Mesenteric fat pad (tissue), 1 donor: ENCODE measurements at places on chromosomes 11 and 22. TPM values are rescaled to one million over a fixed set of nuclear protein-coding genes. Genes with fewer than 3 reads are reported as not detected.

DNA sequence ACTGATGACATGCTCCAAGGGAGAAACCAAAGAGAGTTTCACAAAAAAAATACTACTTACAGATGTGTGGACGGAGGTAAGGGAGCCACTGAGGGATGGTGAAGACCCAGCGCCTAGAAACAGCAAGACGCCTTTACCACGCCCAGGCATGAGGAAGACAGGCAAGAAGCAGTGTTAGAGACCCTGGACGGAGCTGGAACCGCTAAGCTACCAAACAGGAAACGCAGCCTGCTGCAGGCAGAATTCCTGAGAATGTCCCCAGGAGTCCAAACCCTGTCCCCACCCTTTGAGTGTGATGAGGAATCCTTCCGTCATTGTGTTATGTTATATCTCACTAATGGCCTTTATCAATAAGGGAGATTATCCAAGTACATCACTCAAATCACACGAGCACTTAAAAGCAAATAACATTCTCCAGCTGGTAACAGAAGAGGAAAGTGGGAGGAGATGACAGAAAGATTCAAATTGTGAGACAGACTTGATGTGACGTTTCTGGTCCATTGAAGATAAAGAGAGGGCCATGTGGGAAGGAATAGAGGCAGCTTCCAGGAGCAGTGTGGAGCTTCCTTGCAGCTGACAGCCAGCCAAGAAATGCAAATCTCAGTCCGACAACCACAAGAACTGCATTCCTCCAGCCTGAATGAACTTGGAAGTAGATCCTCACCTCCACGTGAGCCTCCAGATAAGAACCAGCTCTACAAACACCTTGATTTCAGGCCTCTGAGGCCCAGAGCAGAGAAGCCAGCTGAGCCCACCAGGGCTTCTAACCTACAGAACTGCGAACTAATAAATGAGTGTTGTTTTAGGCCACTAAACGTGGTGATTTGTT lies 19.1 kb downstream of the FAM181B start:
- no peak for DNase-seq

- peak; percentile 57 for DNase-seq
Measured at GRCh38 chr11:6402561-6402981, 12.3 kb downstream of the SMPD1 start.

Gene CENPM
- total RNA-seq = not detected

Gene OPCML
- total RNA-seq = 0.39 TPM

- DNase-seq = no peak
Measured at GRCh38 chr22:42134100-42135020, 3.8 kb upstream of the CYP2D6 start.

Gene STX3
- 24.9 TPM for total RNA-seq

Gene MPPED2
- 4.9 TPM for total RNA-seq

DNA sequence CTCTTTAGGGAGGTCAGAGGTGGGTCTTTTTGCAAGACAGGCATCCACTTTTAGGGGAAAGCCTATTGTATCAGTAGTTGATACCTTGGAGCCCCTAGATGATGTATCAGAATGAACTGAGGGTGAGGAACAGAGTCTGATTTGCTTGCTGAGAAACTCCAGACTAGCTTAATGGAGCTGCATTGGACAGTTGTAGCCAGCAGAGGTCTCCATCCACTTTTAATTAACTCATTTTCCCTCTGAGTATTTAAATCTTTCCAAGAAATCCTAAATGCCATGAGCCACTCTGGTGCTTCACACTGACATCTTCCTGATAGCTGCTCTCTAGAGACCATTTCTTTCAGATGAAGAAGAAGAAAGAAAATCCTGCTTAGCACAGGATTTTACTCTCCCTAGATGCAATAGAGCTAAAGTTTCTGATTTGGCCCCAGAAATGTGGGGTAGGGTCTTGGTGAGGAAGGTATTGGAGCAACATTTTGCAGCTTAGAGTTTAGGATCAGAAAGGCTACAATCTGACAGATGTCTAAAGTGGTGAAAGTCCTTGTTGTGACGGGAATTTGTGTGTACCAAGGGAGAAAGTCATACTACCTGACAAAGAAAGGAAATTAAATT lies 38.0 kb downstream of the EXT2 start:
- no peak for DNase-seq

DNA sequence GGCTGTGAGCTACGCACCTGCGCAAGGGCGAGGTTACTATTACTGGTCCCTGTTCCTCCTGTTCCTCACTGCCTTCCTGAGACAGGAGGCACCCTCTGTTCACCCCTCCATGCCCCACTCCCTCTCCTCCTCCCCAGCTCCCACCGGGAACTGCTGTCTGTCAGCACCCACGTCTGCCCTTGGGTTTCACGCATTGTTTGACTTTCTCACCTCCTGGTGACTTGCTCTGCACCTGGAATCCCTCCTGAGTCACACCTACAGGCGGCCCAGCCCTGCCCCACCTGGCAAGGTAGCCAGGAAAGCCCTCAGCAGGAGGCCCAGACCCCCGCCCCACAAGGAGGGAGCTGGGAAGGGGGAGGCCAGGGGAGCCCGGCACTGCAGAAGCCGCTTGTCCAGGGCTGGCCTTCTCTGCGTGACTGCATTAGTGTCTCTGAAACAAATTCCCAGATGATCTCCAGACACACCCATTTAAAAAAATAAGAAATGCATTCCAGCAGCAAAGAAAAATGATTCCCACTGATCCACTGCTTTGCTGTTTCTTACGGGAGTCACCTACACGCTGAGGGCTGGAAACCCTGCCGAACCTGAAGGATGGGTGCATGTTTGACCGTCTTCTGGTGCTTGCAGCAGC lies 86.4 kb downstream of the CELSR1 start:
- DNase-seq = no peak

Gene PACSIN2
- 52.2 TPM for total RNA-seq

GRCh38 chr11:26963764-26964163 lies 30.1 kb upstream of the FIBIN start:
- no peak for DNase-seq

GRCh38 chr11:5348551-5349194 lies 2.6 kb upstream of the OR51B6 start:
- DNase-seq = no peak

Gene CCDC188
- total RNA-seq = 1.00 TPM

Gene DDTL
- total RNA-seq = 1.2 TPM

- DNase-seq = peak; percentile 84
Measured at GRCh38 chr11:2295971-2296912, 5.5 kb downstream of the C11orf21 start.

- no peak for DNase-seq
Measured at GRCh38 chr11:82906236-82906635, 4.7 kb downstream of the DDIAS start.

DNA sequence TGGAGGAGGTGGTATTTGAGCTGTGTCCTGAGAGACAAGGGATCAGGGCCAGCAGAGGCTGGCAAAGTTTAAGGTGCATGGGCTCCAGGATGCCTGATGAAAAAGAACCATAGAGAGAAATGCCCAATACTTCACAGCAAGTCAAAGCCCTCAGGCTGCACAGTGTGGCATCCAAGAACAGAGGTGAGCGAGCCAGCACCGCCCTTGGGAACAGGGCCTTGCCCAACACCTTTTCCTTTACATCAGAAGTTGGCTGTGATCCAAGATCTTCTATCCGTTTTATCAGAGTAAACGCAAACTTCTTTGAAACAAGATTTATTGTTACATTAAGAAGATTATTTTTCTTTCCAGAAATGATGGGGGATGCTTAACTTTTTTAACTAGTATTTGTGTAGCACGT lies 1.4 kb downstream of the B3GNT6 start:
- DNase-seq = no peak

DNA sequence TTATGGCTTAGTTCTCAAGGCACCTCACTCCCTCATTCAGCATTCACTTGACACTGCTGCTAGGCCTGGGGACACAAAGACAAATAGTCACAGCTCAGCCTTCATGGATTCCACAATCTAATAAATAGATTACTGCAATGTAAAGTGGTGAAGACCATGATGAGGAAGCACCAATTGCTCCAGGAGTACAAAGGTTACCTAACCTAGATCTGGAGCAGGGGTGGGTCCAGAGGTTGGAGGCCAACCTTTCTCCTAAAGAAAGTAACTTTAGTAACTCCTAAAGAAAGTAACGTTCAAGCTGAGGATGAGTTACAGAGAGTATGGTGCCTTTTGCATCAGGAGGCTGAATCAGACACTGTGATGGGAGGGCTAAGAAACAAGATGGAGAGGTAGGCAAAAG lies 4.1 kb downstream of the TRIM3 start:
- DNase-seq = no peak

GRCh38 chr11:4195909-4196308 lies 101.3 kb downstream of the RRM1 start:
- no peak for DNase-seq

DNA sequence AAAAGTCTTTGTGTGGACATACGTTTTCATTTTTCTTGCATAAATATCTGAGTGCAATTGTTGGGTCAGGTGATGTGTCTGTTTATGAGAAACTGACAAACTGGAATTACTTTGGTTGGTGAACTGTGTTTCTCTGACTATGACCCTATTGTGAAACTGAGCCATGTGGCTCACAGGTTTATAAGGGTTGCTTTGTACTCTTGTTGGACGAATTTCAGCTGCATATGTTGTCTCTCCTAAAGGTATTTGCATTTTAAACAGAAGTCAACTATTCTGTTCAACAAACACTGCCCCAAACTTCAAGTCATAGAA lies 34.4 kb upstream of the RASD2 start:
- DNase-seq = no peak

DNA sequence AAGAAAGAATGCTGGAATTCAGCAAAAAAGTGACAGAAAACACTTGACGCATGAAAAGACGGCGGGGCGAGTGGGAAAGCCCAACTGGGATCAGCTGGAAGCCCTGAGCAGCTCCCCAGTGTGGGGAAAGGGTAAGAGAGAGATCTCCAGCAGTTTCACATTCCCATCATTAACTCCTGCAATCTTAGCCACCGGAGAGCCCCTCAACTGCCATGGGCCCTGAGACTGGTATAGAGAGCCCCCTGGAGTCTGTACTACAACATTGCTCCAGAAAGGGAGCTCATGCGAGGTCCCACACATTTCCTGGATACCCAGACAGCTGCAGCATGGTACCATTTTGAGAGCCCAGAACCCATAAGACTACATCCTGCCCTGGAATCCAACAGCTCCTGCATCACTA lies 31.1 kb downstream of the MRGPRX4 start:
- no peak for DNase-seq

DNA sequence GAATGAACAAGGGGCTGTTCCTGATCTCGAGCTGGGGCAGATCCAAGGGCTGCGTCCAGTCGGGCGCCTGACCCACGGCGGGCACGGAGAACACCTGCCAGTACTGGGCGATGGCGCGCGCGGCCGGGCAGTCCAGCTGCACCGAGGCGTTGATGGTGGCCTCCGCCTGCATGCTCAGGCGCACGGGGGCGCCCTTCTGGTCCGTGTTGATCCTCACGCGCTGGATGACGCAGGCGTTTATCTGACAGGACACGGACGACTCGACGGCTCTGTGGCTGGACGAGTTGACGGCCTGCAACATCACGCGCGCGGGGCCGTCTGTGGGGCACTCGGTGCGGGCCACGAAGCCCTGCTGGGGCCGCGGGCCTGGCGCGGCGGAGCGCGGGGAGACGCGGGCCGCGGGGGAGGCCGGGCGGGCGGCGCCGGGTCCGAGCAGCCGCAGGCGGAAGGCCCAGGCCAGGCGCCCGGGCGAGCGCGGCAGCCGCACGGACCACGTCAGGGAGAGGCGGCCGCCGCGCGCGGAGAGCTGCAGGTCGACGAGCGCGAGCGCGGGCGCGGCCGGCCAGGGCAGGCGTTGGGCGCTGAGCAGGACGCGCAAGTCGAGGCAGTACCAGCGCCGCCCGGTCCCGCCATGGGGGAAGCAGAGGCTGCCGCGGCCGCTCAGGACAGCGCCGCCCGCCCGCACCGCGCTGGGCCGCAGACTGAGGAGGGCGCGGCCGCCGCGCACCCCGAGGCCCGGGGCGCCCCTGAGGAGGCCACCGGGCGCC lies 511 bp downstream of the PKDREJ start:
- peak; percentile 90 for DNase-seq

Gene TEX12
- not detected for total RNA-seq

- no peak for DNase-seq
Measured at GRCh38 chr11:103682318-103683184, 353.9 kb upstream of the DDI1 start.

DNA sequence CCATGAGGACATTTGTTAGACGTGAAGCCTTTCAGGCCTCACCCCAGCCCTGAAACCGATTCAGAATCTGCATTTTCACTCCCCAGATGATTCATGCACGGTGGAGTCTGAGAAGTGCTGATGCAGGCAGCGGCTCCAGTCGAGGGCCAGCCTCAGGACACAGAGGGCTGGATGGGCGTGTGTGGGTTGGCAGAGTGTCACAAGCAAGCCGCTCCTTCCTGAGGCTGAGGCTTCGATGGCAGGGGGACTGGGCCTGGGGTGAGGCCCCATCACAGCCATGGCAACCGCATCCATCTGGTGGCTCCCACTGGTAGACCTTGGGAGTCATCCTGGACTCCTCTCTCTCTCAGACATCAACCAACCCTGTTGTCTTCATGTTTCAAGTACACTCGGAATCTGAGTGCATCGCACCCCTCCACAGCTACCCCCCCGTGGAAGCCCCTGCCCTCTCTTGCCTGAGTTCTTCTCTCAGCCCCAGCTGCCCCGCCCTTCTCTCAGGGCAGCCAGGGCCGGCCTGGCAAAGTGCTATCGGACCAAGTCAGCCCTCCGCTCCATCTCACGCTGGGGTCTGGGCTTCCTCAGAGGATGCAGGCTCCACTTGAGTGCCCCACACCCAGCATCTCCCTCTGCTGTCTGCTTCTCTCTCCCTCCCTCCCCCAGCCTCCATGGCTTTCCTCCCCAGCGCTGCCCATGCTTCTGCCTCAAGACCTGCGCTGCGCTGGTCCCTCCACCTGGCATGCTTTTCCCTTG lies 10.6 kb downstream of the KCNC1 start:
- no peak for DNase-seq

DNA sequence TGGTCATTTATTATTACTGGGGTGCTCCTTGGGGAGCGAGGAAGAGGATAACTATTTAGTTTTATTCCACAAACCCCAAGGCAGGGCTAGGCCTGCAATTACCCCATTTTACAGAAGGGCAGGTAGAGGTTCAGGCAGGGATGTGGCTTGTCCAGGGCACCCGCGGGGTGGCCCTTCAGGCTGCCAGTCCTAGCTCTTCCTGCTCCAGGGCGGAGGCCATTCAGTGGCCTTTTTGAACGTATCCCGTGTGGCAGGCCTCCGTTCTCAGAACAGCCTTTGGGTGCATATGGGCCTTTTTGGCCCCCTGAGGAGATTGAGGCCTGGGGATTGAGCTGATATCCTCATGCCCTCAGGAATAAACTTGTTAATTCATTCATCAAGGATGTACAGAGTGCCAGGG lies 66.2 kb downstream of the MPPED1 start:
- peak; percentile 78 for DNase-seq

Gene CTTN
- 232 TPM for total RNA-seq
